ENCODE measurements at places on chromosomes 12 and 14.

DNA sequence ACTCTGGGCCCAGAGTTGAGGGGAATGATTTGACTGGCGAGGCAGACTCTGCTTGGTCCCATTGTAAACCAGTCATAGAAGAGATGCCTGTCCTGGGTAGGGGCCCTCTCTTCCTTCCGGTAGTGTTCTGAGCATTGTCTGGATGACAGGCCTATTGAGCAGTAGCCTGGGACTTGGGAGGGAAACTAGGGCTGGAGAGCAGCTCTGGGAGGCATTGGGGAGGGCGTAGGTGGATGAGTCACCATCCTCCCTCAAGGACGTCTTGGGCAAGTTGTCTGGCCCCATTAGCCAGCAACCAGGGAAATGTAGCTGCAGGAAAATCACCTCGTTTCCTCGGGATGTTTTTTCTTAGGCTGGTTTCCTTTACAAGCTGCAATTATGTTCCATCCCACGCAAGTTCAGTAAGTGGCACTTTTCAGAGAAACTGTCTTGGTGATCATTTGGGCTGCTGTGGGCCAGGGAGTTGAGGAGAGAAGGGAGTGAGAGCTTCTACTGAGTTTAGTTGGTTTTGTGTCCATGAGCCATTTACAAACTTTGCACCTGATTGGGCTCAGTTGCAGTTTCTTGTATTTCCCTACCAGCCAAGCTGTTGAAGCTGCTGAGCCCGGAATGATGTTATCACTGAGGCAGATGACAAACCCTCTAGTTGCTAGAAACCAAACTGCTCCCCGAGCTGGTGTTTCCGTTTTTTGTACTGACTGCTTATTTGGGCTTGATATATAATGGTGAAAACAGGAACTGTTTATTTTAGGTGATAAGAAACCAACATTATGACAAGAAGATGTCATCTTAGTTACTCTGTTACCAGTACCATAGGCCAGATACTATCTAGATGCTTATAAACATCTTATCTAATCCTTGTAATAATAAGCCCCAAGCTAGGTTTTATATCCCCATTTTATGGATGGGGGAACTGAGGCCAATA is 147.6 kb downstream of the CHST11 start:
- DNase-seq = no peak

- no peak for DNase-seq
Observed at GRCh38 chr14:86501611-86502010, 971.7 kb downstream of the FLRT2 start.

DNA sequence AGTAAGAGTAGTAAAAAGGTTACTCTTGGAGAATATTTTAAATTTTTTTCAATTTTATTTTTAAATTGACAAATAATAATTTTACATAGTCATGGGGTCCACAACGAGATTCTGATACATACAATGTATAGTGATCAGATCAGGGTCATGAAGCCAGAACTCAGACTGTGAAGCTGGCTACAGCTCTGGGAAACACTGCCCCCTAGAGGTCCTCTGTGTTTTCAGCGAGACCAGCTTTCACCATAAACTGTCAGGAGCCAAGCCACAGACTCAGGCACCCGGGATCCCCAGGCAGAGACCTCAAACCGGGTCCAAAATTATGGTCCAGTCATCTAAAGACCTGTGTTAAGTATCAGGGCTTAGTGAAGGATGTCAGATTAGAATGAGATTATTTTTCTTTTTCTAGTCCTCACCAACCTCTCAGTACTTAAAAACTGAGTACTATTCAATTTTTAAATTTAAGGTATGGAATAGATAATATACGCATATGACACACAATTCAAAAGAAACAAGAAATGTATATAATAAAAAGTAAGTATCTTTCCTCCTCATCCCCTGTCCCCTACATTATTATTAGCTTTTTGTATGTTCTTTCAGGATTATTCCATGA is 397.1 kb downstream of the MDGA2 start:
- no peak for DNase-seq

GRCh38 chr12:46167412-46167811 is 101.4 kb downstream of the SLC38A1 start:
- no peak for DNase-seq

GRCh38 chr12:129564768-129565167 is 339.1 kb downstream of the TMEM132D start:
- no peak for DNase-seq

GRCh38 chr12:116606397-116606796 is 47.2 kb downstream of the MAP1LC3B2 start:
- DNase-seq = no peak

DNA sequence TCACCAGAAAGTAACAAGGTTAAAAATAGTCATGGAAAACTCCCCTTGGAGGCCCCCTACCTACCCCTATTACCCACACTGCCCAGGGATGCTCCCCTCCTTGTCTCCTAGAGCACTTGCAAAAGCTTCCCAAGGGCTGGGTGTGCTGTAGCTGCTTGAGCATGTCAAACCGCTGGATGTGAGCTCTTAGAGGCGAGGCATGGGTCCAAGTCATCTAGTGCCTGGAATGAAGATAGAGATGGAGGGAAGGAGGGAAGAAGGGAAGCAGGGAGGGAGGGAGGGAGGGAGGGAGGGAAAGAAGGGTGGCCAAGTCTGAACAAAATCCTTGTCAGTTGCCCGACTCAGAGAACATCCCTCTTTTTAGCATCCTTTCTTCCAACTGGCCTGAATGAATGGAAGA is 43.1 kb downstream of the LTBP2 start:
- no peak for DNase-seq

DNA sequence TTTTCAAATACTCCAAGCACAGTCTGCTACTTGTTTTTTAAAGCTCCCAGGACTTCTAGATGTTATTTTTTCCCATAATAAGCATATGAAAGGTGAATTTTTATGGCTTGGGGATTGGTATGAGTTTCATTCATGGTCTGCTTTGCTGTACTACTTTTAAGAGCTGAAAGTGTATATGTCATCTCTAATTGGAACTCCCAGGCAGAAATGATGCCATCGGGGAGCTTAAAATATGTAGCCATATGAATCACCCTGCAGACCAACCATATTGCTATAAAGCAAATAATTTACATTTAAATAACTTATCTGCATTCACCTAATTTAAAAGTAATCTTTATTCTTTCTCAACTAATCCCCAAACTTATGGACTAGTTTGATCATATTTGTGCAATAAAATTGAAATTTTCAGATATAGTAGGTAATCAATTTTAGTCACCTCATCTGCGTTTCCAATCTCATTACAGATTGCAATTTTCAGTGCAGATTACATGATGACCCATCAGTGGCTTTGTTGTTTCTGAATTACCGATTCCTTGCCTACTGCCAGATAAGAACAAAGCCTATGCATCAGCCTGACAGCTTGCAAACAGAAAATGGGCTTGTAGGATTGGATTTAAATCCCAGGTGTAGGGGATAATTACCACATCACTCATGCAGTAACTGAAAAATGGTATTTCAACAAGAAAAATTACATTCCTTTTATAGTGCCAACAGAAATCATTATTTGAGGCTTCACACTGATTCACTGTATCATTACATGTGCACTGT is 689.4 kb downstream of the NOVA1 start:
- DNase-seq = no peak

- DNase-seq = no peak
Observed at GRCh38 chr12:57553343-57554202, 3.7 kb downstream of the KIF5A start.

- DNase-seq = no peak
Observed at GRCh38 chr12:75836533-75836932, 195.0 kb downstream of the PHLDA1 start.

DNA sequence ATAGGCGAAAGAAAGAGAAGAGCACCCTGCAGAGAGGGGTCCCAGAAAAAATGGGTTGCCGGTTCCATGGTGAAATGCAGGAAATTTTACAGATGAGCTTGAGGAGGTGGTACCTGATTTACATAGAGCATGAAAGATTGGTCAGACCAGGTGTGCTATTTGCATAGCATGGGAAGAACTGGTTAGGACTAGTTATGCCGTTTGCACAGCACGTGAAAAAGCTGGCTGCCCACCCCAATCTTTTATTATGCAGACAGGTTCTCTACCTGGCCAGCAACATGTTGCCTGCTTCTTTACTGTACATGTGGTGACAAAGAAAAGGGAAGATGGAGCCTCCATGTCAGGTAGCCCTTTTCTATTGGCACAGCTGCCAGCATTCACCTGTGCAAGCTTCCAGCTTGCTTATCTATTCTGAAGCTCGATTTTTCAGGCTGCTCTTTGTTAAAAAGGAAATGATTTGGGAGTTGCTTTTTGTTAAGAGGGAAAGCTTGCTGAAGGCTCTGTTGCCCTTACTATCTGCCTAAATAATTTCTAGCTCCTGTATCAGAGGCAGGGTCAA is 62.9 kb upstream of the ELK3 start:
- no peak for DNase-seq

DNA sequence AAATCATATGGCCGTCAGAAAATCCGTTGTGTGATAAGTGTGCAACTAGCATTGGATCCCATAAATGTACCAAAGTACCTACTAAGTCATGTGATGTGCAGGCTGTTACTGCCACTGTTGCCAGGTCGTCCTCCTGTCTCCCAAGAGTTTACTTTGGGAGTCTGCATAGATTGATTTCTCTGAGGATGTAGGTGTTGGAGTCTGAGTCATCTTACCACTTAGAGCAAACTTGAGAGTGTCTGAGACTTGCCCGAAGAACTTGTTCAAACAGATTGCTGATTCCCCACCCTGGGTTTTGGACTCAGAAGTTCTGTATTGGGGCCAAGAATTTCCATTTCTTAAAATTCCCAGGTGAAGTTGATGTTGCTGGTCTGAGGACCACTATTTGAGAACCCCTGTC is 11.4 kb downstream of the TMX1 start:
- DNase-seq = no peak

- no peak for DNase-seq
Observed at GRCh38 chr12:58310809-58311622, 369.6 kb downstream of the ATP23 start.

GRCh38 chr12:128056136-128056801 is 210.7 kb upstream of the TMEM132C start:
- DNase-seq = no peak

GRCh38 chr14:69088586-69088985 is 64.3 kb downstream of the DCAF5 start:
- DNase-seq = no peak

DNA sequence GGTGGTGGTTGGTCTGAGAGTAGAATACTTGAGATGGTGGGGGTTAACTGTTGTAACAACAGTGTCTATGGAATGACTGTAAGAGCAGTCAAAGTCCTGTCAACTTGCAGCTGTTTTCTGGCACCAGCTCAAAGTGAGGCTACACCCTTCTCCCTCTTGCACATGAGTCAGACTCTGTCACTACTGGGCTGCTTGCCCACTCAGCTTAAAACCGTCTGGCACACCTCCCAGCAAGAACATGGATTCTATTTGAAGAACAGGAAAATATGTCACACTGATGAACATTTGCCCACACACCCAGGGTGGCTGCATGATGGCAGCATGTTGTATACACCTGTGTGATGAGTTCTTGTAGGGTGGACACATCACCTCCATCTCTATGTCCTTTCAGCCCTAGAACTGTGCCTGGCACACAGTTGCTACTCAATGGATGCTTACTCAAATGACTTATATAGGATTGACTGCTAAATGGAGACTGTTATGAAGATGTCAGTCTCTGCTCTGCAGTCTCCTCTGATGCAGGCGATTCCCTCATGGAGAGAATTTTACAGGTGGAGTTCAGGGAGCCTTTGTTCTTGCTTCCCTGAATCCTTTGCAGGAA is 19.3 kb upstream of the SERPINA6 start:
- DNase-seq = no peak

DNA sequence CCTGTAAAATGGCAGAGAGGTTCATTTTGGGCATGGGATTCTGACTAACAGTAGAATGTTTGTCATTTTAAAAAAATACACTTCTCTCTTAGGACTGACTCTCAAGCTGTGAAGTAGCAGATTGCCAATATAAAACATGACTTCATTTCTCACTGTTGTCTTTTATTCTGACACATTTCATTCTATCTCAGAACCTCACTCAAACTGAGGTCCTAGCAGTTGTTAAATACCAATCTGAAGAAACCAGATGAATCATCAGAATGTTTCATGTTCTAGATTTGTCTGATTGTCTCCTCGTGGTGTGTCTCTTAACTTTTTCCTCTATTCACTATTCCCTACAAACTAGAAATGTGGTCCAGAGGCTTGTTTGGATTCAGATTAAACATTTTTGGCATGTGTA is 276.5 kb upstream of the NPAS3 start:
- no peak for DNase-seq

DNA sequence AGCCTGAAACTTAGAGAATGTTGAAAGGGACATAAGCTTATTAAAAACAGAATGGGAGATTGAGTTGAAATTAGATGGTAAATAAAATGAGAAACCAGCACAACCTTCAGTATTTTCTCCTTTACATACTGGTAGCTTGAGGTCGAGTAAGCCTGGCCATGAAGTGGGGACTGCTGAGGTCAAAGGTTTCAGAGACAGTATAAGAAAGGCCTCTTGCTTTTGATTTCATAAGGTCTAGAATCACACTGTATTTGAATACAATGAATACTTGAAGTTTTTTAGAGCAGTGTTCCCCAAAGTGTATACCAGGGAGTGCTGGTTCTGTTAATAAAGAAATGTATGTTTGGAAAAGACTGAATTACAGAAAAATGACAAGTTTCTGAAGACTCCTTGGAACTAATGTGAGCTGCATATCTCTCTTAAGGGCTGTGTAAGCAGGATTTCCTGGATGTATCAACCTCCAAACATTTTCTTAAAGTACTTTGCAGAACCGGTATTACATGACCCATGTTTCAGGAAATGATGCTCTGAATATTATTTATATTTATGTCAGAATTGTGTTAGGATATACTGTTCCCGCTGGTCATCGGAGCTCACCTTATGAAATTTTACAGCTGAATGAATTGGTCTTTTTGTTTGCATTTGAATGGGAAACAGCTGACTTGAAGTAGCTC is 85.0 kb downstream of the AKAP6 start:
- DNase-seq = no peak

DNA sequence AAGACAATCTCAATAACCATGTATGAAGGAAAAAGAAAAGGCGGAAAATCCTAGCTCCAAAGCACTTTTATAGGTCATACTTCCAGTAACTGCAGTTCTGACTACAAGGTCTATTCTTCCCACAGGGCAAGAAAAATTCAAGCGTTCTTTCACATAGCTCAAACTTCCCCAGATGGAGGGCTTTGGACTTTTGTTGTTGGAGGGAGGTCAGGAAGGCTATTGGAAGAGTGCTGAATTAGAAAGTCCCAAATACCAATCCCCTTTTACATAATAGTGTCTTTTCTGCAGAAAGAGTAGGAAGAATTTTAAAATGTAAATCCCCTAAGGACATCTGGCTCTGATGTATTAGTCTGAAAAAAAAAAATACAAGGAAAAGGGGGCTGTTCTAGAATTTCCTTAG is 309.4 kb downstream of the MDGA2 start:
- DNase-seq = no peak

DNA sequence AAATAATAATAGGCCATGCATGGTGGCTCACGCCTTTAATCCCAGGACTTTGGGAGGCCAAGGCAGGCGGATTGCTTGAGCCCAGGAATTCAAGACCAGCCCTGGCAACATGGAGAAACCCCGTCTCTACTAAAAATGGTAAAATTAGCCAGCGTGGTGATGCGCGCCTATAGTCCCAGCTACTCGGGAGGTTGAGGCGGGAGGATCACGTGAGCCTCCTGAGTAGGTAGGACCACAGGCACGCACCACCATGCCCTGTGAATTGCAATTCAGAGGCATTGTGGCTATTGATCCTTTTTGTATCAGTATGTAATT is 2.3 kb downstream of the ARHGDIB start:
- no peak for DNase-seq

GRCh38 chr14:103994535-103995184 is 52.3 kb upstream of the RD3L start:
- no peak for DNase-seq

GRCh38 chr12:68434391-68435298 is 102.5 kb upstream of the MDM1 start:
- DNase-seq = no peak

Data from stimulated activated CD8-positive, alpha-beta memory T cell treated with anti-CD3 and anti-CD28 coated beads, Interleukin-4, amount 100 ng/mL, for 4 hours (primary cell).